Psoas muscle (tissue), 8 donors: ENCODE measurements at places on chromosomes 16 and 17.

GRCh38 chr16:2598723-2599122, 60.9 kb downstream of the PDPK1 start:
- DNase-seq = peak; percentile 41

- DNase-seq = no peak
Measured at GRCh38 chr17:27421111-27421510, 35.1 kb upstream of the KSR1 start.

DNA sequence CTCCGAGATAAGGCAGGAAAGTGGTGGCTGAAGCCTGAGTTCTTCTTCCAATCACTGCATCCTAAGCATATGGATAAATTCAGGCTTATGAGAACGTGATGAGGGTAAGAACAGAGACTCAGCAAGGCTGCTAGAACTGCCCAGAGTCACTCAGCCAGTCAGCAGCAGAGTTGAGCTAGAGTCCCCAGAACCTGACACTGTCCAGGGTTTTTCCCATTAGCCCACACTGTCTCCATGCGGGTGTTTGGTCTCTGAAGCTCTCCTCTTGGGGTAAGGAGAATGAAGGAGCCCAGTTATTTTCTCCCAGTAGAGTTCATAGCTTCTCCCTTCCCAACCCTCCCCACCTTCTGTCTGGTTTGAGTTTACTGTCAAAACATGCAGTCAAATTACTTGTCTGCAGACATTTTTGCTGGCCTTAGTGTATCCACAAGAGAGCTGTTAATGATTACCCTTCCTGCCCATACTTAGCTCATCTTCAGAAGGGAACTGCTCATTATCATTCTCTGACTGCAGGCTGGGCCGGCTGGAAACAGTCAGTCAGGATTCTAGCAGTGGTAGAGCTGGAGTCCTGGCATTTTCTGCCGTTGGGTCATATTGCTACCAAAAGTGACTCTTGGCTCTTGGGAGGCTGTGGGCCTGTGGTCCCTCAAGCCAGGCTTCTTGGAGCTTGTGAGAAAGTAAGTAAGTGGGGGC, 460.0 kb downstream of the HS3ST3B1 start:
- no peak for DNase-seq

DNA sequence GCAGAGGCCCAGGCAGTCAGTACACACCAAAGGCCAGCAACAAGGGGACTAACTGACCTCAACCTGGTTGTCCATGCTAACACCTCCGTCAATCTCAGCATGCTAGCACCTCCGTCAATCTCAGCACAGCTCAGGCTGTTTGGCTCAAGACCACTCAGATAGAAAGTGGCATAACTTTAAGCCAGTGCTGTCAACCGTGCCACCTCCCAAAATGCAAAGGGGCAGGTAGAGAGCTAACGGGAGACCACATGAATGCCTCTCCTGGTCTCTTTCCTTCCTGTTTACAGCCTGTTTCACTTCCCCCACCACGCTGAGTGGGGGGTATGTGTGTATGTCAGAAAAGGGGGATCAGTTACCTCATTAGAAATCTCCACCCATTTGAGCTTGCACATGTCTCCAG, 3.3 kb downstream of the UBTF start:
- no peak for DNase-seq

GRCh38 chr16:80489173-80489572, 51.6 kb upstream of the DYNLRB2 start:
- no peak for DNase-seq

- DNase-seq = no peak
Measured at GRCh38 chr16:65863236-65863635, 503.3 kb upstream of the CDH5 start.

DNA sequence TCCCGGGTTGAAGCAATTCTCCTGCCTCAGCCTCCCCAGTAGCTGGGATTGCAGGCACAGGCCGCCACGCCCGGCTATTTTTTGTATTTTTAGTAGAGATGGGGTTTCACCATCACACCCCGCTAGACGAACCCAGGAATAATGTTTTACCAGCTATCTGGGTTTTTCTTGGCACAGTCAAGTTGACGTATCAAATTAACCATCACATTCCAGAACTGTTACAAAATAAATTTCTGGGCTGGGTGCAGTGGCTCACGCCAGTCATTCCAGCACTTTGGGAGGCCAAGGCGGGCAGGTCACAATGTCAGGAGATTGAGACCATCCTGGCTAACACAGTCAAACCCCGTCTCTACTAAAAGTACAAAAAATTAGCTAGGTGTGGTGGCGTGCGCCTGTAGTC, 501.2 kb downstream of the SHISA9 start:
- no peak for DNase-seq

DNA sequence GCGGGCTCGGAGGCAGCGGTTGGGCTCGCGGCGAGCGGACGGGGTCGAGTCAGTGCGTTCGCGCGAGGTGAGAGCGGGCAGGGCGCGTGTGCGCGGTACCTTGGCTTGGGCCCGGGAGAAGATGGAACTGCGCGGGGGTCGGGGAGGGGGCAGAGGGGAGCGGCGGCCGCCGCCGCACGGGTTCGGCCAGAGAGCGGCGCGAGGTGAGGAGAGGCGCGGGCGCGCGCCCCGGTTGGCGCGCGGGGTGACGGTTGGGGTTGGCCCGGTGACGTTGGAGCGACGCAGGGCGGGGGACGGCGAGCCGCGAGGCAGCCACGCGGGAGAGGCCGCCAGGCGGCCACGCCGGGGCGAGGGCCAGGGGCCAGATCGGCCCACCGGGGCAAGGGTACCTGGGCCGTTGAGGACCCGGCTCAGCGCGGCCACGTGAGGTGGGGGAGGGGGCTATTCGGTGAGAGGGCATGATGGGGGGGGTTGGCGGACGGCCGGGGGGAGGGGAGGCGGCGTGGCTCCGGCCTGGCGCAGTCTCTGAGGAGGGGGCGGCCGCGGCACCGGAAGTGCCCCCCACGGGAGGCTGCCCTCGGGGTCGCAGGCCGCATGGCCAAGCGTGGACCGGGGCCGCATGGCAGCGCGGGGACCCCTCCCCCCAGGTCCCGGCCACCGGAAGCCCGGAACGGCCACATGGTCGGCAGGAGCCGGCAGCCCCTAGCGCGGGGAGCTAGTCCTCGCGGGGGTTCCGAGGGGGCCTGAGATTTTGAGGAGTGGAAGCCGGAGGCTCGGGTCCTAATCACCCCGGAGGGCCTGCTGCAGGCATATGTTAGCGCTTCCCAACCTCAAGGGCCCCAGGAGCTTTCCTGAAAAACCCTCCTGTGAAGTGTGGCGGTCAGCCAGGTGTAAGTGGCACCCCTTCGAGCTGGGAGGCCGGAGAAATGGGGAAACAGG, 527 bp downstream of the EIF5A start:
- peak; percentile 86 for DNase-seq

GRCh38 chr17:21098934-21099689, 27.7 kb upstream of the DHRS7B start:
- peak; percentile 73 for DNase-seq

GRCh38 chr16:12228602-12229499, 252.3 kb downstream of the SNX29 start:
- DNase-seq = no peak

DNA sequence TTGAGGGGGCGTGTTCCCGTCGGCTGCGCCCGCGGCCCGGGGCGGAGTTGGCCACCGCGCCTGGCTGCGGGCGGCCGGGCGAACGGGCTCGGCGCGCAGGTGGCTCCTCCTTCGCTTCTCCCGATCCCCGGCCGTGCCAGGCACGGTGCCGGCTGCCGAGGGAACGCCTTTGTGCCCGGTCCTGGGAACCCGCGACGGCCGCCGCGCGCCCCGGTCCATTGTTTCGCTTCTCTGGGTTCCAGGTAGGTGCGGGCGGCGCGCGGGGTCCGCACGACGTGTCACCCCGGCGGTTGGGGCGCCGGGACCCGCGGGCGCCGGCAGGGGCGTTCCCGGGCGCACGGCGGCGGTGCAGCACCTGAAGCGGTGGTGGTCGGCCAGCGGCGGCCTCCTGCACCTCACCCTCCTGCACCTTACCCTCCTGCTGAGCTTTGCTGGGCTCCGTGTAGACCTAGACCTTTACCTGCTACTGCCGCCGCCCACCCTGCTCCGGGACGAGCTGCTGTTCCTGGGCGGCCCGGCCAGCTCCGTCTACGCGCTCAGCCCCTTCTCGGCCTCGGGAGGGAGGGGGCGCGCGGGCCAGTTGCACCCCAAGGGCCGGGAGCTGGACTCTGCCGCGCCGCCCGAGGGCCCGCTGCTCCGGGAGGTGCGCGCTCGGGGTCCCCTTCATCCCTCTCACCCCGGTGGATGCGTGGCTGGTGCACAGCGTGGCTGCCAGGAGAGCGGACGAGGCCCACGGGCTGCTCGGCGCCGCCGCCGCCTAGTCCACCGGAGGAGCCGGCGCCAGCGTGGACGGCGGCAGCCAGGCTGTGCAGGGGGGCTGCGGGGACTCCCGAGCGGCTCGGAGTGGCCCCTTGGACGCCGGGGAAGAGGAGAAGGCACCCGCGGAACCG, 99.9 kb downstream of the EFCAB13 start:
- peak; percentile 45 for DNase-seq

DNA sequence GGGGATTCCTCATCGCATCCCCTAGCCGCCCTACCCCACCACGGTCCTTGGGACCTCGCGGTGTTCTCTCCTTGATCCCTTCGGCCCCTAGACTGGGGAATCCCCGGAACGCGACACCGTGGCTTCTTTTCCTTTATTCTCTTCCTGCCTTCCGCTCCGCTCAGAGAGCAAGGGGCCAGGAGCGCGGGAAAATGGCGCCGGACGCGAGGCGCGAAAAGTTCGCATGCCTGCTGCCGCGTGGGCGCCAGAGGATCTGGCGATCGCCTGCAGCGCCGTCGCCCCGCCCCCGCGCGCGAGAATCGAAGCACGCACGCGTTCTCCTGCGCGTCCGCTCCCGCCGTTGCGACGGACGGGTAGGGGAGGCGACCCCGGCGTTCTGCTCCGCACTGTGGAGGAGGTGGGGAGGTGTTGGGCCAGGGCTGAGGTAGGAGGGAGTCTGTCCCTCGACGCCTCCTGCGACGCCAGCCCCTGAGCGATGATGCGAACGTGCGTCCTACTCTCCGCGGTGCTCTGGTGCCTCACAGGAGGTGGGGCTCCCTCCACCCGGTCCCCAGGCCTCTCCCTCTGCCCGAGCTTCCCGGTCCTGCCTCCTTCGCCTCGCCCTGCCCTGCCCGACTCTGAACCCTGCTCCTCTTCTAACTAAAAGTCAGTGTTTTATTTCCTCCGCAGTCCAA, at the start of gene ZPBP2:
Gene ZPBP2 (plus strand): TSS at position 323 of the 674 bp plus-strand sequence. CDS start 153 bp downstream, at position 476.
- DNase-seq = no peak

- DNase-seq = peak; percentile 46
Measured at GRCh38 chr17:16952401-16952800, 19.5 kb downstream of the TNFRSF13B start.

DNA sequence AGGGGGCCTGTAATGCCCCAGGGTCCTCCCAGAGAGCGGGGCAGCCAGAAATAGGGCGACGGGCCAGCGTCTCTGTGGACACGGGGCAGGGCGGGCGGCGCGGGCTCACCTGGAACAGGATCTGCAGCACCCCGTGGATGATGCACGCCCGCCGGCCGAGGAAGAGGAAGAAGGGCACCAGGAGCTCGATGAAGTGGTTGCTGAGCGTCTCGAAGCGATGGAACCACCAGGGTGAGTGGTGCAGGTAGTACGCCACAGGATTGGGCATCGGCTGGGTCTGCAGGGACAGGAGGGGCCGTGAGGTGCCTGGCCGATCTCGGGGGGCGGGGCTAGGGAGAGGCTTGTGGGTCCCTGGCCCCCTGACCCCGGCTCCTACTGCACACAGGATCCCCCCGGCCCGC, 78.9 kb upstream of the GNG13 start:
- DNase-seq = peak; percentile 49

- no peak for DNase-seq
Measured at GRCh38 chr17:68572138-68572842, 28.9 kb downstream of the FAM20A start.

DNA sequence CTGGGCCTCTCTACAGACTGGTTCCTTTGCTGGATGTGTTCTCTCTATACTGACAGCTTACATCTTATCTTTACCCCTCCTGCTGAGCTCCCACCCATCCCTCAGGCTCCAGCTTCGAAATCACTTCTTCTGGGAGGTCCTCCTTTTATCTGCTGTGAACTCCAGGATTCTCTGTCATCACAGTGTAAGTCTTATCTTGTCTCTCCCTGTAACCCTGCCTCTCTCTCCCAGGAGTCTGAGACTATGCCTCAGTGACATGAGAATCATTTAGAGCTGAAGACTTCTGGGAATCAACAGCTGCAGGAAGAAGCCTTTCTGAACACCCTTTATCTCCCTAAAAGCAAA, 148.1 kb upstream of the HS3ST3A1 start:
- no peak for DNase-seq

DNA sequence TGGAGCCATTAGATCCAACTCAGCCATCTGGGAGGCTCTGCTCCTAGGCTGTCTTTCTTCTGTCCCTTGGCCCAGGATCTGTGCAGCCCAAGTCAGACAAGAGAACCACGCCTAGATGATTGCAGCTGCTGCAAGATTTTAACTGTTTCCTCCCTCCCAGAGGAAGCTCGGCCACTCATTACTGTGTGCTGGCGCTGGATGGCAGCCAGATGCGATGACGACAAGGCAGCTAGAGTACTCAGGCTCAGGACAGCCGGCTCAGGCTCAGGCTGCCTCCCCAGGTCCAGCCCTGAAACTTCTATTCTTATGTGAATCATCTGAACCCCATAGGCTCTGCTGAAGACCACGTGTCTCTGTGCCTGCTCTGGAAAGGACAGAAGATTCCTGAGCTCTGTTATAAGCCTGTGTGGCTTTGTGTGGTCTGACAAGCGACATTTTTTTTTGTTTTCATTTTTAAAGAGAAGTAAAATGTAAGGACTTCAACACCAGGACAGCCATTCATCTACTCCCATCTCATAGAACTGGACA, 32.1 kb upstream of the FBXW10B start:
- DNase-seq = peak; percentile 98

DNA sequence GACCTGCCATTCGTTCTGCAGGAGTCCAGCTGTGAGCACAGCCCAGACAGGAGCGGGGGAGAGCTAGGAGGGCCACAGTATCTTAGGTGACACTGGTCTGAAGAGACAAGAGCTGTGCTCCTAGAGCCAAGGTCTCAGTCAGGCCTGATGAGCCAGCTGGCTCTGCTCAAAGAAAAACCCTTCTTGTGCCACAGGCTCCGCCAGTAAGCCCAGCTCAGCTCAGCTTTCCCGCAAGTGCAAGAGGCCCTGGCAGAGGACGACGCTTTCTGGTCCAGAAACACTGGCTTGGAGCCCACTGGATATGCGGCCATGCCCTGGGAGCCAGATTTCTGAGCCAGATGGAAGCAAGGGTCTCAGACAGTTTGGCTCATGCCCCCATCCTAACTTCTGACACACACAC, 23.9 kb downstream of the PEMT start:
- DNase-seq = peak; percentile 93

- peak; percentile 25 for DNase-seq
Measured at GRCh38 chr16:73093146-73094144, 45.5 kb upstream of the ZFHX3 start.

DNA sequence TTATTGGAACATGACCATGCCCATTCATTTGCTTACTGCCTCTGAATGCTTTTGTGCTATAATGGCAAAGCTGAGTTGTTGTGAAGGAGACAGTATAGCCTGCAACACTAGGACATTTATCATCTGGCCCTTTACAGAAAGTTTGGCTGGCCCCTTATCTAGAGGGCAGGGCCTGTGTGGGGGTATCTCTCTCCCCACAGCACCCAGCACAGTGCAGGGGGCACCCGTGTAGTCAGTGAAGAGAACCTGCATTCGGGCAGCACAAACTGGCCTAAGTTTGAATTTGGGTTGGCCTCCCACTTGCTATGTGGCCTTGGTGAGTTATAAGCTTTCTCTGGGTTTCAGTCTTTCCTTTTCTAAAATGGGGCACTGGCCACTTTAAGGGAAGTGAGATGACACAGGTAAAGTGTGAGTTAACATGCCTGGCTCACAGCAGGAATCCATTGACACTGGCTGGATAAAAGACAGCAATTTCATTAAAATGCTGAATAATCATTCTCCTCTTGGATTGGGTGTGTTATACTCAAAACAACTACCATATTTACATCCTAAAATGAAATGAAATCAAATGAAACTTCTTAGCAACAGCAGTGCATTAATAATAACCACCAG, 12.1 kb downstream of the UBE2O start:
- no peak for DNase-seq

GRCh38 chr17:21269394-21269793, 15.1 kb upstream of the MAP2K3 start:
- no peak for DNase-seq
